ENCODE measurements at places on chromosomes 7 and 10.

DNA sequence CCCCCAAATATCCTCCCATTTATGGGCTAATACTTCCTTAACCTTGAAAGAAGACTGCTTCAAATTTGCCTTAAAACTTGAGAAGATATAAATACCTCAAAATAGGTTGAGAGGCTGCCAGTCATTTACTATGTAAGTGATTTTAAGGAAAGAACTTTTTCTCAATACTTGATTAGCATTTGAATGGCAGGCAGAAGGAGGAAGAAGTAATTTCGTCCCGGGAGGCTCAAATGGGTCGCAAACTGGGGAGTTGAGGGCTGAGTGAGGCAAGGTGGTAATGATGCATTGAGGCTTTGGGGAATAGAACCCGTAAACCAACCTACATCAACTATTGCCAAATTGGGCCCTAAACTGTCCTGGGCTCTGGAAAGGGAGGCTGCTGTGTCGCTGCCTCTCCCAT lies 11.1 kb downstream of the CAMK1D start:
- DNase-seq: no peak

- no peak for DNase-seq
These were observed 32.4 kb upstream of the INPP5F start for GRCh38 chr10:119693262-119693957.

GRCh38 chr7:12543586-12543985 lies 26.9 kb upstream of the SCIN start:
- DNase-seq: no peak

DNA sequence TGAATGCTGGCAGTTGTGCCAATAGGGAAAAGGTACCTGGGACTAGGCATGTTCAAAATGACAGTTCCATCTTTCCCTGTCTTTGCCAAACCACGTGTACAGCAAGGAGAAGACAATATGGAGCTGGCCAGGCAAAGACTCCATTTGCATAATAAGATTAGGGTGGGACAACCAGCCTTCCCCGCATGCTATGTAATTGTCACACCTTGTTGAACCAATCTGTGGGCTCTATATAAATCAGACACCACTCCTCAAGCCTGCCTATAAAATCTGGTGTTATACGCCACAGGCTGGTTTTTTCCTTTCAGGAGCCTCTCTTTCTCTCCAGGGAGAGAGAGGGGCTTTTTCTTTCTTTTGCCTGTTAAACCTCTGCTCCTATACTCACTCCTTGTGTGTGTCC lies 11.0 kb upstream of the NUB1 start:
- no peak for DNase-seq

DNA sequence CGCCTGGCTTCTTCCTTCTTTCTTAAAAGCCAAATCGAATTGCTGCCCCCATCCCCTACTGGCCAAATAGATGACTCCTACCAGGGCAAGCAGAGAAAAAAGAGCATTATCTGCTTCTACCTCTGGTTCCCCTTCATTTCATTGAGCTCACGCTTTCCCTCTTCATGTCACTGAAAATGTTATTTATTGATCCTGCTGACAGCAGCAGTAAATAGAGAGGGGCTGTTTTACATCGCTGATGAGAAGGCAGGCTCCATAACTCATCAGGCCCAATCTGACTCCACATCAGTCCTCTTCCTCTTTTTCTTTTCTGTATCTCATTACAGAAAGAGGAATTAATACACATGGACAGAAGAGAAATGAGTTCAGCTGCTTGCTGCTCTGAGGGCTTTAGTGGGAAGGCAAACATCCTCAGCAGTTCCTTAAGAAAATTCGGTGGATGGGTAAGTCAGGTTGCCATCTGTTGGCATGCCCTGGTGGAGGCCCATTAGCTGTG lies 904.1 kb downstream of the KCNMA1 start:
- no peak for DNase-seq

DNA sequence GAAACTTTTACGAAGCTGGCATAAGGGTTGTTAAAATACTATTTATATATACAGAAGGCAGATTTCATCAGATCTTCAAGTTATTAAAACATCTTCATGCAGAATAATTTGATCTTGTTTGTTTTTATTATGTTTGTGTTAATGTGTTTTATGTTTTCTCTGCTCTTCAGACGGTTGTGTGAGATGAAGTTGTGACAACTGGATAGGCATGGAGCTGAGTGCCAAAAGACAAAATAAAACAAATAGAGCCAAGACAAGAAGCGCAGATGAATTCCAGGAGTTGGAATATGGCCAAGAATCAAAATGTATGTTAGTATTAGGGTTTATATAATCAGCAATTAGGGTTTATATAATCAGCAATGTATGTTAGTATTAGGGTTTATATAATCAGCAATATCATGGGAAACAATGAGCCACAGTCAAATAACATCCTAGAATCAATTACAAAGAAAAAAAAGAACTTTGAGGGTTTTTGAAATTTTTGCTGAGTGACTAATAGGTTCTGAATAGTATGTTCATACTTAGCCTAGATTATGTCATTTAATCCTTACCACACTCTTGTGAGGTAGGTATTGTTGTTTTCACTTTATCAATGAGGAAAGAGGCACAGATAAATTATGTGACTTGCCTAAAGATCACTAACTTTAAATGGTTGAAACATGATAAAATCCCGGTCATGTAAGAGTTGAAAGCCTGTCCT lies 488.0 kb upstream of the STEAP1 start:
- DNase-seq: no peak

DNA sequence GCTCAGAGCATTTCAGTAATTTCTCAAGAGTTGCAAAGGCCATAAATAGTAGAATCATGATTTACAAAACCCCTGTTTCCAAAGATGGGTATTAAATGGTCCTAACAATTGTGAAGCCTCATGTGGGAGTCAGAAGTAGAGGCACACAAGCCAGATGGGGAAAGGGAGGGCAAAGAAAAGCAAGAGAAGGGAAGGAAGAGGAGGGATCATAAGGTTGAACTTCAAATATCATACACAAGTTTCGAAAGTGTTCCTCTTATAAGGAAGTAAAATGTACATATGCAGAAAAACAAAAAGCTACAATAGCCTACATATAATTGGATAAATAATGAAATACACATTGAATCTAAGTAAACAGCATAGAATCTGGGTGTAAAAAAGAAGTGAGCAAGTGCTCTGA lies 6.0 kb downstream of the LIPN start:
- no peak for DNase-seq

DNA sequence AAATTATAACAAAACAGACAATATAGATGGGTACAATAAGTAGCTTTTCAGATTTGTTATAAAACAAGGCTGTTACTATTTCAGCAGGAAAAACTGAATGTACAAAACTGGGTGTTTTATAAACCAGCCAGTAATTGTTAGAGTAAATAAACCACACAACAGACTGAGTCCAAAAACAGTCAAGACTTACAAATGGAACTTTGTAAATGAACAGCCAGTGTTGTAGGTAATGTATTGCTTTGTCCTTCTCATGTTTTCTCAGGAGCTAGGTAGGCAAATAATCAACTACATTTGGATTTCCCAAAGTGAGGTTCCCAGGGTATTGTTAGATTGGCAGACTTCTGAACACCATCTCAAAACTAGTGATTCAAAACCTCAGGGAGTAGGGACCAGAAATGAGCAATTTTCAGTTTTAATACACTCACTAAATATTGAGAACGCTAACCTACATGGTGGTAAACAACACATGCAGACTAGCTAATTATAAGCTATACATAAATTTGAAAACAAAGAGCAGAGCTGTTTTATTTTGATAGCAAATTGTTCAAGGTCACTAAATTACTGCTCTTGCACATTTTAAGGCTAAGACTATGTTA lies 36.2 kb downstream of the HERPUD2 start:
- no peak for DNase-seq

DNA sequence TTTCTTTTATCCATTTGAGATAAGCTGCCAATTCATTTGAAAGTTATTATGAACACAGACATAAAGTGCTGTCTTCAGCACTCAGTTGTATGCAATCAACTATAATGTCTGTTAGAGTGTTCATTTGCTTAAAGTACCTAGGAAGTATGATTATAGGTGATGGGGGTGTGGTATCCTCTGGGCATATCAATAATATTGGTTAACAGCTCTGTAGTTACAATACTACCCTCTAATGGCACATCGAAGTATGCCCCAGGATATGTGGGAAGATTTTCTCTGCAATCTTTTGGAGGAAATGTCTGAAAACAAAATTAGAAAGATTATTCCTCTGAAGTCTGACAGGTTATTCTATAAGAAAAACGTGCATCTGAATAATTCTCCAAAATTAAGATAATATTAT lies 429.7 kb downstream of the ARL4A start:
- no peak for DNase-seq

DNA sequence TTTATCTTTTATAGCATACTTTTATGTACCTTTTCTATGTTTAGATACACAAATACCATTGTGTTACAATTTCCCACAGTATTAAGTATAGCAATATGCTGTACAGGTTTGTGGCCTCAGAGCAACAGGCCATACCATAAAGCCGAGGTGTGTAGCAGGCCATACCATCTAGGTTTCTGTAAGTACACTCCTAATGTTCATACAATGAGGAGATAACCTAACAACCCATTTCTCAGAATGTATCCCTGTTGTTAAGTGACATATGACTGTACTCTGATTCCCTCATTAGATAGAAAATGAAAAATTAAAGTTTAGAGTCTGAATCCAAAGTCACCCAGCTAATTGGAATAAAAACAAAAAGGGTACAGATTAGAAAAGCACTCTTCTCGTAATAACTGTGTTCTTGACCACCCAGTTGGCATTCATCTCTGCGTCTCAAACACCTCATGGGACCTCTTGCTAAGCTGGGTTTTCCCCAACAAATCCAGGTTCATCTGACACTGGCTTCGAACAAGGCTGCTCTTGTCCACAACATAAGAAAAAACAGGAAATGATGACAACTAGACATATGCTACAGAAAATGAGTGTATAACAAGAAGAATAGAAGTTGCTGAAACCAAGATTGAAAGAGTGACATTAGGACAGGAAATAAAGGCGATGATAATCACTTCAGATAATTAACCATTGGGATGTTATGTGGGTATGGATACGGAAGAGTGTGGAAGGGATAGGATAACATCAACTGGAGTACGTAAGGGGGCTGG lies 1.4 kb downstream of the NDUFB8 start:
- DNase-seq: no peak

DNA sequence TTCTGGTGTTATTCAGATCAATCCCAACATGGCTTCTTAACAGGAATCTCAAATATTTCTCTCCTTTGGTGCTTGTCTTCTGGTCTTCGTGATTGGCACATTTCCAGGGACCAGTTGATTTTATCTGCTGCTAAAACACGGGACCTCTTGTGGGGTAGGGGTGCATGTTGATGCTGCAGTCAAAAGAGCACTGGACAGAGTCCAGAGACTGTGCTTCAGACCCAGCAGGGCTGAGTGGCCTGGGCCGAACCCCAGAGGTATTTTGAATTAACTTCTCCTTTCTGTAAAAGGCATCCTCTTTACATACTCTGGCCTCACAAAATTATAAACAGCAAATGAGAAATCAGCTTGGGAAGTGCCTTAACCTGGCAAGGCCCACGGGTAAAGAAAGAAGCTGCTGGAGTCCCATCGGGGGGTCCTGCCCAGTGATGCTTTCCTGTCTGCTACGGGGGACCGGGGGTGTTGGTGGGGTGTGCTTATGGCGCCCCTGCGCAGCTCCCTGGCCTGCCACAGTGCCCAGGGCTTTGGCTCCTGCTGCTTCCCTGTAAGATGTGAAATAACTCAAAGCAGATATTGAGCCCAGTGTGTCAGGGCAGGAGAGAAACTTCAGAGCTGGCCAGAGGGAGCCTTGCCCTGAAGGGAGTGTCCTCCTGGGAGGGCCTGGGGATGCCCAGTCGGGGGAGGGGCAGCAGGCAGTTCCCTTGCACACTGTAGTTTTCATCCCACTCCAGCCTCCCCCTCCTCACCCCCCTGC lies 230.5 kb downstream of the TCF7L2 start:
- no peak for DNase-seq

DNA sequence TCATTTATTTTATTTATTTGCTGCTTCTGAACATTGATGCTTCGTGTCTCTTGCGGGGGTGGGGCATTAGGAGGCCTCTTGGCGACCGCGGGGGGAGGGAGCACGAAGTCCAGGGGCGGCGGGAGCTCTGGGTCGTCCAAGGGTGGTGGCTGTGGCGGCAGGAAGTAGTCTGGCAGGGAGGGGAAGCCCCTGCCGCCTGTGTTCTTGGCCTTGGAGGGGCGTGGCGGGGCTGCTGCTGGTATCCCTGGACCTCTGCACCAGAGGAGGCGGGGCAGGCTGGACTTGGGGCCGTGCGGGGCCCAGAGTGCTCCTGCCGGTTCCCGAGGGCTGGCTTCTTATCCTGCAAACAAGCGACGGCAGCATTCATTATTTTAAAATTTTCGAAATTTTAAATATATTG lies 70.5 kb upstream of the ABI1 start:
- DNase-seq: no peak

- DNase-seq: no peak
These were observed 32.8 kb upstream of the SFTPD start for GRCh38 chr10:79981450-79982361.

DNA sequence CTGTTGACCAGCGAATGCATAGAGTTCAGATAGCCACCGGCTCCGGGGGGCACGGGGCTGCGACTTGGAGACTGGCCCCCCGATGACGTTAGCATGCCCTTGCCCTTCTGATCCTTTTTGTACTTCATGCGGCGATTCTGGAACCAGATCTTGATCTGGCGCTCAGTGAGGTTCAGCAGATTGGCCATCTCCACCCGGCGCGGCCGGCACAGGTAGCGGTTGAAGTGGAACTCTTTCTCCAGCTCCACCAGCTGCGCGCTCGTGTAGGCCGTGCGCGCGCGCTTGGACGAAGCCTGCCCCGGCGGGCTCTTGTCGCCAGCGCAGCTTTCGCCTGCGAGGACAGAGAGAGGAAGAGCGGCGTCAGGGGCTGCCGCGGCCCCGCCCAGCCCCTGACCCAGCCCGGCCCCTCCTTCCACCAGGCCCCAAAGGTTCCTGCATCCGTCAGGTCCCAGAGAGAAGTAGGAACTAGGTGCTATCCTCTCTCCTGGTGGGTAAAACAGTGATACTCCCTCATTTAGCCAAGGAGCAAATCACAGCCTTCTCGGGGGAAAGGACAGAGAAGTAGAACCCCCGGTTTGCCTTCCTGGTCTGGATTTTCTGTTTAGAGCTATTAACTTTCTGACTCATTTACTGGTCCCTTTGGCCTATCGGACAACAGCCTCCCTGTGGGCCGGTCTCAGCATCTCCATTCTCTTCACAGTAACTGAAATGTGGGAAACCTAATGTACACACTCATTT lies 6.1 kb upstream of the HOXA2 start:
- no peak for DNase-seq

- DNase-seq: no peak
These were observed 35.0 kb downstream of the TAF3 start for GRCh38 chr10:7853226-7853842.

- DNase-seq: no peak
These were observed 22.4 kb downstream of the NAMPT start for GRCh38 chr7:106262221-106262881.

GRCh38 chr10:3472287-3473051 lies 299.9 kb upstream of the PITRM1 start:
- DNase-seq: no peak

GRCh38 chr7:2331707-2332106 lies 17.5 kb upstream of the SNX8 start:
- no peak for DNase-seq

DNA sequence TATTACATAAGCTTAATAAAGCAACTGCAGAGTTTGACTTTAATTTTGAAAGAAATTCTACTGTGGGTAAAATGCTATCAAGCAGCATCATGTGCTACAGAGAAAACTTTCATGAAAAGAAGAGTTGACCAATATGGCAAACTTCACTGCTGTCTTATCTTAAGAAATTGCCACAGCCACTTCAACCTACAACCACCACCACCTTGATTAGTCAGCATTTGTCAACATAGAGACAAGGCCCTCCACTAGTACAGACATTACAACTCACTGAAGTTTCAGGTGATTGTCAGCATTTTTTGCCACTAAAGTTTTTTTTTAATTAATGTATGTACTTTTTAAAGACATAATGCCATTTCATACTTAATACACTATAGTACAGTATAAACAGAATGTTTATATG lies 350.3 kb downstream of the HPSE2 start:
- DNase-seq: no peak

Data from GM12864 (cell line).